Activated CD8-positive, alpha-beta memory T cell treated with anti-CD3 and anti-CD28 coated beads, Interleukin-2, amount 10 ng/mL, durations not matched to agents 7 days and 5 days (primary cell): ENCODE measurements at places on chromosomes 11 and 22.
A peak's percentile ranks its signal among the peaks of the same experiment; 100 is the strongest.

GRCh38 chr22:50601669-50602337, 1.2 kb downstream of the MAPK8IP2 start:
- DNase-seq, result no peak

GRCh38 chr11:122285070-122285988, 169.3 kb upstream of the BLID start:
- DNase-seq, result no peak

DNA sequence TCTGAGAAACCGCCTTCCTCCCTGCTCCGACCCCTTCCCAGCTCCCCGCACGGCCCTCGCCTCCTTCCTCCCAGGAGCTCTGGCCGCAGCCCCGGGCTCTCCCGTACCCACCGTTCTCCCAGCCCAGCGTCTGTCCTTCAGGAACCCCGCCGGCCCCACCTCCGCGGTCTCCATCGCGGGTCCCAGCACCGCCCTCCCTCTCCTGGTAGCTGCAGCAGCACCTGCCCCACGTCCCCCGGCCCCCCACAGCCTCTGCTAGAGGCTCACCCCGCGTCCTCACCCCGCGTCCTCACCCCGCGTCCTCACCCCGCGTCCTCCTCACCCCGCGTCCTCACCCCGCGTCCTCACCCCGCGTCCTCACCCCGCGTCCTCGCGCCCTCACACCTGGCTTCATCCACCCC, 85.9 kb downstream of the WNT7B start:
- DNase-seq, result no peak

GRCh38 chr22:29071261-29072045, 1.4 kb upstream of the KREMEN1 start:
- DNase-seq, result peak; percentile 45

DNA sequence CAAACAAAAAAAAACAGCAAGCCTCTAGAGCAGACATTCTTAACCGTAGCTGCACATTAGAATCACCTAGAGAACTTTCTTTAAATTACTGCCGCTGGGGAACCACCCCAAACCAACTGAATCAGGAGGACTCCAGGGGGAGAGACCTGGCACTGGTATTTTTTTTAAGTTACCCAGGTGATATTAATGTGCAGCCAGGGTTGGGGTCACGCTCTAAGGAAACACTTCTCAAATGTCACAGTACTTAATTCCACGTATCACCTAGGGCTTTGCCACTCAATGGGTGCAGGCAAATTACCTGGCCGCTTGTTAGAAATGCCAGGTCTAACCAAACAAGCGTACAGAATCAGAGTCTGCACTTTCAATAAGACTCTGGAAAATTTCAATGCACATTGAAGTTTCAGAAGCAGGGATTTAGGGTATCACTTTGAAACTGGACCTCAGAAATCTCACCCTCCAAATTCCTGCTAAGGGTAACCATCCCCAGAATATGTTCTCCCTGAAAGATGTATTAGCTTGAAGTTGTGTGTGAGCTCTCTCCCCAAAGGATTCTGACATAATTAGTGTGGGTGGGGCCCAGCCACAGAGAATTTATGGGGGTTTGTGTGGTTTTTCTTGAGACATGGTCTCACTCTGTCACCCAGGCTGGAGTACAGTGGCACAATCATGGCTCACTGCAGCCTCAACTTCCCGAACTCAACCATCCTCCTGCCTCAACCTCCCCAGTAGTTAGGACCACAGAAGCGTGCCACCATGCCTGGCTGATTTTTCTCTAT, 12.7 kb upstream of the ISX start:
- no peak for DNase-seq

DNA sequence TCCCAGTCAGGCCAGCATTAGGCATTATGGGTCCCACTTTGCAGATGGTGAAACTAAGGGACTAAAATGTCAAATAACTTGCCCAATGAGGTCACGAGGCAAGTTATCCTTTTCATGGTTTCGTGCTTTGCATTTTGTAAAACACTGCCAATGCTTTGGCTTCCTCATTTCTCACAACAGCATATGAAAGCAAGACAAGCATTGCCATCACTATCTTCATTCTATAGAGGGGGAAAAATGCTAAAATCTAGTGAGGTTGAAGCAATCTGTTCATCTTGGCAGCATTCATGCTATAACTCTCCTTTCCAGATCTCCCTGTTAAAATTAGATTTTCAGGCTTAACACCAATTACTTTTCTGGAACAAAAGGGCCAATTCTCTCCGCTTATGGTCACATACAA, 14.8 kb downstream of the FAM181B start:
- no peak for DNase-seq

GRCh38 chr11:116215471-116216113, 557.2 kb downstream of the BUD13 start:
- no peak for DNase-seq

GRCh38 chr22:16866167-16866566, 41.0 kb upstream of the XKR3 start:
- no peak for DNase-seq

- no peak for DNase-seq
Observed at GRCh38 chr22:35915477-35916013, 113.1 kb downstream of the RBFOX2 start.

DNA sequence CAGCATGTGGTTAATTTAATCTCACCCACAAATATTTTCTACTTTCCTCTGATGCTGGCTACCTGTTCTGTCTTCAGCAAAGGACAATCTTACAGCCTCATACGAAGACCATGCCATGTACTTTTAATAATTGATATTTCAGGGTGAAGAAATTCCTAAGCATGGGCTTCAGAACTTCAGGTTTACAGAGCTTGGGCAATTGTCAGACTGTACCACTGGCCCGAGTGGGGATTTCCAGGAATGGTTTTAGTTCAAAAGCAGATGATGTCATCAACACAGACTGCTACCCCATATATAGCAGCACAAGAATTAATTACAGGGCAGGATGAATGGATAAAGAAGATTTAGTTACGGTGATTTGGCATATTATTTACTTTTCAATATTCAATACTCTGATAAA, 171.8 kb downstream of the ETS1 start:
- no peak for DNase-seq

DNA sequence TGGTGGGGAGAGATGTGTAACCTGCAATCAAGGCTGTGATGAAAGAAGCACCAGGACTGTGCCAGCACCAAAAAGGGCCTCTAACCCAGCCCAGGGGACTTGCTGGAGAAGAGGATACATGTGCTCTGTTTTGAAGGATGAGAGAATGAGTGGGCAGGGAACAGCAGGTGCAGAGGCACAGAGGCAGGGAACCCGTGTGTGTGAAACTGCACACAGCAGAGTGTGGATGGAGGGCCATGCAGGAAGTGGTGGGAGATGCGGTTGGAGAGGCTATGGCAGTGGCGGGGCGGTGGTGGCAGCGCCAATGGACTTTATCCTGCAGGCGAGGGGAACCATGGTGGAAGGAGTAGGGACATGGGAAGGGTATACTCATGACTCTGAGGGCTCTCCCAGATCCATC, 25.2 kb upstream of the LRRC32 start:
- DNase-seq, result no peak

GRCh38 chr22:30562366-30562765, 12.1 kb downstream of the GAL3ST1 start:
- DNase-seq, result no peak

GRCh38 chr22:43798492-43798891, 13.6 kb downstream of the EFCAB6 start:
- DNase-seq, result no peak

DNA sequence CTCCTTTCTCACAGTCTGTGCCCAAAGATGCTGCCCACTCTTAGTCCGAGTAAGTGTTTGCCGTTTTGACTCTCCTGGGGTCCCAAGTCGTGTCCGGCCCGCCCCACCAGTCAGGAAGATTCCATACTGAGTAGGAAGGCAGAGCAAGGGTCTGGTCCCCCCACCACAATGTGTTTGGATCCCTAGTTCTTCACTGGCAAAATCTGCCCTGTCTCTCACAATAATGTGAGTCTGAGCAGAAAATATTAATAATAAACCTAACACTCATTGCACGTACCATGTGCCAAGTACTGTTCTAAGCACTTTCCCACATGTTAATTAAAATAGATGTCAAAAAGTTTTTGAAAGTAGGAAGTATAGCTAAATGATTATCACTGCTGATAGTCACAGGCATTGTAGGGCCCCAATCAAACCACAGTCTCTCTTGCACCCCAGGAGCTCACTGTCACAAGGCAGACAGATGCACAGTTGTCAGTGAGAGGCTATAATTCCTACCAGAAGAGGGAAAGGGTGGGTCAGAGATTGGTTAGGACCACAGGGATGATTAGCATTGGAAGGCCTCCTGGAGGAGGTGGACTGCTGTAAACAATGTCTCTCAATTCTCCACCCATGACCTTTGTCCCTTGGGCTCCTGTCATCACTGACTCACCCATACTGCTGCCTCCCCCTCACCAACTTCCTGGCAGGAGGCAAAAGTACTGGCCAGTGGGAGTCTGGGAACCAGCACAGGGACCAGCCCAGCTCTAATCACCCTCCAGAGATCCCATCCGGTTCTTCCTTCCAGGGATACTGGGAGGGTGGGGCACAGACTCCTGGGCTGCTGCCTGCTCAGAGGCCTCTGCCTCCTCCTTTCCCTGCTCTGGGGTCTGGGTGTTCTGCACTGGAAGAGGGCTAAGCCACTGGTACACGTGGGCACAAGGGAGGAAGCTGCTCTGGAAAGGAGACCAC, 1.0 kb upstream of the POLD4 start:
- DNase-seq, result no peak

DNA sequence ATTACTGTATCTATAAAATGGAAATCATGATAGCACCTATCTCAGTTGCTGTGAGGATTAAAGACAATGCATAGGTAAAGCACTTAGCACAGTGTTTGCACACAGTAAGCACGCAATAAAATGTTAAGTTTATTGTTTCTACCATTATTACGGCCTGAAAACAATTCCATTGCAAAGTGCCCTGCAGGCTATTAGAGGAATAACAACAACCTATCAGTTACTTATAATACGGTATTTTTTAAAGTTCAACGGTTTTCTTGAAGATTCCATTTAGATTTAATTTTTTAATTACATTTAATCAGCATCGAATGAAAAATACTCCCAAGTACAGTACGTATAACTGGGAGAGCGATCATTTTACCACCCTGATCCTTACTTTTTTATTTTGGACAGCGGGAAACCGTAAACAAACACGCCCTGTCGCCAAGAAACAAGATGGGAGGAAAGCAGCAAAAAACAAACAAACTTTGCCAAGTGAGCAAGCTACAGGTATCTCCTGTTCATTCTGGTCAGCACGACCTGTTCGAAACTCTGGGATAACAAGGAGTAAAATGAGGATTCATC, 893 bp downstream of the SLC36A4 start:
- no peak for DNase-seq

- DNase-seq, result no peak
Observed at GRCh38 chr11:82720267-82721065, 13.2 kb downstream of the FAM181B start.

GRCh38 chr11:20464518-20464917, 77.0 kb downstream of the PRMT3 start:
- no peak for DNase-seq

GRCh38 chr22:28115426-28115825, 196.4 kb upstream of the PITPNB start:
- no peak for DNase-seq

- no peak for DNase-seq
Observed at GRCh38 chr22:36922105-36922608, 8.7 kb downstream of the CSF2RB start.

DNA sequence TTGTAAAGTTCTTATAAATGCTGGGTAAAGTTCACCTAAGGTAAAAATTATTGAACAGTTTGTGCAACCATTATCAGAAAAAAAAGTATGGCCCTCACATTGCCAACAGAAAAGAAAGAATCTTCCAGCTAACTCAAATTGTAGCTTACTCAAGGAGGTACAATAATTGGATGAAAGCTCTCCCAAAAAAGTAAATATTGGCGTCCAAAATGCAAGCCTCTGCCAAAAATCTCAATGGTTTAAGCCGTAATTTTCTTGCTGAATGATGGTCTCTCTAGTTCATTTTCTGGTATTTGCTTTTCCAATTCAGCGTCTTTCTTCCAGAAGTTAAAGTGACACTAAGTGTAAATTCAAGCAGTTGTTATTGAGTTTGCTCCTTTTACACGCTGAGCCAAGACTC, 727.3 kb downstream of the LRRC4C start:
- no peak for DNase-seq

DNA sequence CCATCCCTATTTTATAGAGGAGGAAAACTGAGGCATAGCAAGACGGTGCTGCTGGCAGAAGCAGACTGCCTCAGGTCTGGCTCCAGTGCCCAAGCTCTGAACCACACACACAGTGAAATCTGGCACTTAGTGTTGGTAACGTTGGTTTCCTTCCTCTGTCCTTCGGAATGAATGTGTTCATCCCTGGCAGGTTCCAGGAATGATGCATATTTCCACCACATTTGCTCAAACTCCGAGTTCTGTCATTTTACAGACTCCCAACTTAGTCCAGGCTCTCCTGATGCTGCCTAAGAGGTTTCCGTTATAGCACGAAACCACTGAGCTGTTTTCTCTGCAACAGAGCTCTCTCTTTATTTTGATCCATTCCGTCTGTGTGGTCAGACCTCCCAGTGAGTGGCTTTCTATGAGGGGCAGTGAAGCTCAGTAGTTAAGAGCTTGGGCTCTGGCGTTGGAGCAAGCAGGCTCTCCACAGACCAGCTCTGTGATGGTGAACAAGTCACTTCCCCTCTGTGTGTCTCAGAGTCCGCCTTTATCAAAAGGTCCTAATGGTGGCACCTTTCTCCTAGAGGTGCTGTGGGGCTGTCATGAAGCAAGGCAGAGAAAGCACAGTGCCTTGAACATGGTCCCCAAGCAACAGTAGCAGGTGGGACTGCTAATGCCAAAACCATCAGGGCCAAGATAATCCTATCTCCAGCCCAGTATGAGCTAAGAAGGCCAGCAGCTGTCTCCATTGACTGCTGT, 200.3 kb downstream of the MYO18B start:
- no peak for DNase-seq

- DNase-seq, result no peak
Observed at GRCh38 chr11:19379465-19379864, 138.7 kb upstream of the E2F8 start.

DNA sequence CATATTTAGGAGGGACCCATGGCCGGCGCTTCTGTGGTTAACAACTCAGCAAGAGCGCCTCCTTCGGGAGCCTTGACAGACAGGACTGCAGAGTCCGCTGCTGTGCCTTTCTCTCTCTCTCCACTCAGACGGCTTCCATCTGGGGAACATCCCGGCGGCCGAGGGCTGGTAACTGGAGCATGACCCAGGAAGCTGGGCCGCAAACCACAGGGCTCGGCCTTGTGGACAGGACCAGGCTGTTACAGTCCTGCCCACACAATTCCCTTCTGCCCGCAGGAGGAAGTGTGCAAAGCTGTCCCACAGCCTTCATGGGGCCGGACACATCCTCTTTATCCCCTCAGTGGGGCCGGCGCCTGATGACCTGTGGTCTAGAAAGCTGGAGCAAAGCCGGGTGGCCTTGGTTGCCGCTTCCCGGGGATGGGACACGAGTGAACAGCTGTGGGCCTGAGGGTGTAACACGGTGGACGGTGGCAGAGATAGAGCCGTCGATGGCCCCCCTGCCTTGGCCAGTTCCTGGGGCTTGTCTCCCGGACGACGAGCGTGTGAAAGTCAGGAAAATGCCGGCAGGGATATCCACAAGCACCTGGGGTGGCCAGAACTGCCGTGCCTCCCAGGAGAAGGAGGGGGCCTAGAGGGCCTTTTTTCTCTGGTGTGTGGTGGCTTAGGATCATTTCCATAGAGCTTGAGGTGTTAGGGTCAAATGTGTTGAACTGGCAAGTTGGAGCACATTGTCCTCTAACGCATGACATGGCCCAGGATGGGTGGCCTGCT, 50.1 kb downstream of the FBLN1 start:
- no peak for DNase-seq
